ENCODE measurements at places on chromosomes 11 and 22. TPM values are rescaled to one million over a fixed set of nuclear protein-coding genes. Genes with fewer than 3 reads are reported as not detected.

ADORA2A gene
- 21.8 TPM for polyA plus RNA-seq

CD3G gene
- 32.0 TPM for polyA plus RNA-seq

PLEKHA7 gene
- polyA plus RNA-seq = 7.3 TPM

HEPACAM gene
- polyA plus RNA-seq = 0.14 TPM

SPA17 gene
- polyA plus RNA-seq = 11.4 TPM

TRIM6 gene
- 2.9 TPM for polyA plus RNA-seq

FOLR3 gene
- polyA plus RNA-seq = 0.82 TPM

PATE2 gene
- polyA plus RNA-seq = 0.02 TPM

LYVE1 gene
- polyA plus RNA-seq = 16.1 TPM

KBTBD4 gene
- 13.3 TPM for polyA plus RNA-seq

FAM227A gene
- 0.73 TPM for polyA plus RNA-seq

MYBPC3 gene
- polyA plus RNA-seq = 0.55 TPM

RASSF10 gene
- 0.73 TPM for polyA plus RNA-seq

C11orf52 gene
- 3.6 TPM for polyA plus RNA-seq

SIAE gene
- polyA plus RNA-seq = 13.4 TPM

NXPE2 gene
- 0.07 TPM for polyA plus RNA-seq

TRMU gene
- polyA plus RNA-seq = 28.7 TPM

NCAM1 gene
- polyA plus RNA-seq = 0.68 TPM

FOSL1 gene
- polyA plus RNA-seq = 3.8 TPM

RAB38 gene
- polyA plus RNA-seq = 12.5 TPM

KLHL35 gene
- 1.0 TPM for polyA plus RNA-seq

SERHL2 gene
- polyA plus RNA-seq = 1.2 TPM

MIOX gene
- polyA plus RNA-seq = 1.7 TPM
